Daoy (cell line): ENCODE measurements at places on chromosomes 1 and 21.
A peak's percentile ranks its signal among the peaks of the same experiment; 100 is the strongest.

- no peak for DNase-seq
Measured at GRCh38 chr1:4021136-4021973, 121.3 kb upstream of the C1orf174 start.

GRCh38 chr1:178938101-178938958, 67.5 kb upstream of the ANGPTL1 start:
- no peak for DNase-seq

GRCh38 chr1:1361982-1362423, 3.6 kb upstream of the MXRA8 start:
- DNase-seq, result peak; percentile 37

DNA sequence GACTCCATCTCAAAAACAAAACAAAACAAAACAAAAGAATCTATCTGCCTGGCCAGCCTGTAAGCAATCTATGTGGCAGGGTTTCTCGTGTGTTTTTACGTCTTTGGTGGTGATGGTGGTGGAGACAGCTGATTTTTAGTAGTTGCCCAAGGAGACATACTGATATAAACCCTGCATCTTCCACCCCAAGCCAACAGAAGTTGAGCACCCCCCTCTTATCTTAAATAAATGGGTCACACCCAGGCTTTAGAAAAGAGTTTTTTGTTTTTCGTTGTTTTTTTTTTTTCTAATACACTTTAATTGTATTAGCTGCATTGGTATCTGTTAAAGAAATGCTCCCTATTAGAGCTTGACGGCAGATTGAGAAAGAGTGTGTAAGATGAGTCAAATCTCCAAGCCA, 134.7 kb downstream of the GLUL start:
- no peak for DNase-seq
